ENCODE measurements at places on chromosomes 1 and 21. TPM values are rescaled to one million over a fixed set of nuclear protein-coding genes. Genes with fewer than 3 reads are reported as not detected.
A peak's percentile ranks its signal among the peaks of the same experiment; 100 is the strongest.

The ADGRL4 gene
- total RNA-seq, result 18.7 TPM

The TMCO4 gene
- total RNA-seq, result 20.8 TPM

The SOAT1 gene
- total RNA-seq, result 11.7 TPM

- no peak for DNase-seq
- H3K27ac ChIP-seq, result no peak overlapping the region
- H3K36me3 ChIP-seq, result peaks cover 63% of the 10 kb centered on the region
- H3K4me1 ChIP-seq, result peaks cover 5% of the 10 kb centered on the region
- no peak overlapping the region for H3K4me3 ChIP-seq
Observed at GRCh38 chr1:246559310-246559709, 6.8 kb downstream of the TFB2M start.

DNA sequence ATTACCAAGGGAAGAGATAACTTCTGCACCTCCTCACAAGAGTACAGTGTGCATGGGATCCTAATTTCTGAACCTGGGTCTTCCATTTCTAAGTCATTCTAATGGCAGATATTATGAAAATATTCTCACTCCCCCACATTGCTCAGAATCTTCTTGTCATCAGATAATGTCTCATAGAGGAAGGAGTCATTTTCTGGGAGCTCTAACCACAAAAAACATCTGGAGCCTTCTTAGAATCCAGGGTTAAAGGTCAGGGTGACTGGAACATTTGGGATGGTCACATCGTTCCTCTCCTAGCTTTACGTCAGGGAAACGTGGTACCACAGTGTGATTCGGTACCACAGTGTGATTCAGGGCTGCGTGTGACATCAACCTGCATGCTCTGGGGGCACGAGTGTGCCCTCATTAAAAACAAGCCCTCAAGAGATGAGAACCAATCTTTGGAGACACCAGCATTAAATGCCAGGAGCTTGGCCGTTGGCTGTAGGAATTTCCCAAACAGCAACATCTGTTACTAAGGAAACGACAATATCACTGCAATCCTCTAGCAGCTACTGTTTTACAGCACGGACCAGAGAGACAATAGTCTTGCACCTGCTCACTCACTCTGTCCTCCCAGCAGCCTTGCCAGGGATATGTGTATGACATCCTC, 179.1 kb downstream of the PSMG1 start:
- H3K36me3 ChIP-seq, result no peaks in the 10 kb centered on the region
- H3K27me3 ChIP-seq, result no peaks in the 10 kb centered on the region
- H3K4me1 ChIP-seq, result peaks cover 46% of the 10 kb centered on the region
- H3K27ac ChIP-seq, result peak overlapping the region; percentile 80
- H3K4me3 ChIP-seq, result no peak overlapping the region
- DNase-seq, result no peak

- H3K4me1 ChIP-seq, result peaks cover 5% of the 10 kb centered on the region
- DNase-seq, result no peak
- no peaks in the 10 kb centered on the region for H3K36me3 ChIP-seq
- H3K27me3 ChIP-seq, result no peaks in the 10 kb centered on the region
Observed at GRCh38 chr1:21525340-21525717, 16.1 kb downstream of the ALPL start.

DNA sequence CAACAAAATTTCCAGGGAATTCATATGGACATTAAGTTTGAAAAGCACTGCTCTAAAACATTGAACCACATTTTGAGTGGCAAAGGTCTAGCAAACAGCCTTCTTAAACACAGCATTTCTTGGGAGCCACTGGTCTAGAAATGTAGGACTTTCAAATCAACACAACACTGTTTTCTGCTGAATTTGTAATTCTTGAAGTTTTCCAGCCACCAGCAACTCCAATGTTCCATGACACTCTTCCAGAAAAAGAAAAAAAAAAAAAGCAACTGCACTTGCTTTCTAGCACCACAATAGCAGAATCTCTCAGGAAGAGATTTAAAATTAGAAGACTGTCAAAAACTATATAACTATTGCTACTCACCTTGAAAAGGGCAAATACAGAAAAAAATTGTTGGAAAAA, 4.5 kb downstream of the SYDE2 start:
- DNase-seq, result no peak
- H3K27ac ChIP-seq, result peak overlapping the region; percentile 63
- H3K27me3 ChIP-seq, result no peaks in the 10 kb centered on the region
- peaks cover 39% of the 10 kb centered on the region for H3K4me1 ChIP-seq
- peak overlapping the region; percentile 92 for H3K4me3 ChIP-seq

GRCh38 chr1:174114106-174114505, 45.2 kb upstream of the RABGAP1L start:
- no peak overlapping the region for H3K4me3 ChIP-seq
- peaks cover 38% of the 10 kb centered on the region for H3K4me1 ChIP-seq
- DNase-seq, result no peak
- H3K27ac ChIP-seq, result no peak overlapping the region
- H3K36me3 ChIP-seq, result no peaks in the 10 kb centered on the region

GRCh38 chr1:174656409-174657059, 208.8 kb downstream of the GPR52 start:
- H3K4me1 ChIP-seq, result no peaks in the 10 kb centered on the region
- no peaks in the 10 kb centered on the region for H3K36me3 ChIP-seq
- DNase-seq, result no peak
- H3K27ac ChIP-seq, result no peak overlapping the region
- H3K27me3 ChIP-seq, result no peaks in the 10 kb centered on the region

DNA sequence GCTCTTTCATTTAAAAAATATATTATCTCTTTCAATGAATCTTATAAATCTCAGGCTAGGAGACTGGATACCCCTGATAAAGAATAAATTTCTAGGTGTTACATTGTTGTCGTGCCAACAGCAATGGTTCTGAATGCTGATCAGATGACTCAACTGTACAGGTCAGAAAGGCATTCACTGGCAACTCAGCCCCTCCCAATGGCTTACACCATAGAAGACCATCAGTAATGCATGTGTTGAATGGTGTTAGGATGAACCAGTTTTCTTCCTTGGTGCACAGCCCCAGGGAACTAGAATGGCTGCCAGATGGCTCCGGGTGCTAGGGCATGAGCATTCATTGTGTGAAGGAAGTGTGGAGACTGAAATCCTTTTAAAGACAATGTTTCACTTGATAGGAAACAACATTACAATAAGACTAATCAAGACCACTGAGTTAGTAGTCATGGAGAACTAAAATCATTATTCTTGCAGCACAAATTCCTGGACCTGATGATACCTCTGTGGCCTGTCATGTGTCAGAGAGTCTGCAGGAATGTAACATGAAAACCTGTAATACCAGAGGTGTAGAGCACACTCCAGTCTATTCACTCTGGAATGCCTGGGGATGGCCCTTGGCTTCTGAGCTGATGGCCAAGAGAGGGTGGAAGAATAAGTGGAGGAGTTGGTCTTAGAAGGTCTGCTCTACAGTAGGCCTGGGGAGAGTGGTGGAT, 187.7 kb upstream of the LMO4 start:
- no peak overlapping the region for H3K27ac ChIP-seq
- no peaks in the 10 kb centered on the region for H3K27me3 ChIP-seq
- H3K4me1 ChIP-seq, result no peaks in the 10 kb centered on the region

GRCh38 chr1:186409091-186409490, 33.5 kb downstream of the ODR4 start:
- H3K4me3 ChIP-seq, result no peak overlapping the region

- peaks cover 23% of the 10 kb centered on the region for H3K4me1 ChIP-seq
- DNase-seq, result no peak
- peak overlapping the region; percentile 4 for H3K27ac ChIP-seq
- H3K4me3 ChIP-seq, result no peak overlapping the region
Observed at GRCh38 chr1:64624218-64624713, 120.6 kb upstream of the RAVER2 start.
